Transverse colon (tissue), 4 donors: ENCODE measurements at places on chromosomes 7 and 10. TPM values are rescaled to one million over a fixed set of nuclear protein-coding genes. Genes with fewer than 3 reads are reported as not detected.
A peak's percentile ranks its signal among the peaks of the same experiment; 100 is the strongest.

DNA sequence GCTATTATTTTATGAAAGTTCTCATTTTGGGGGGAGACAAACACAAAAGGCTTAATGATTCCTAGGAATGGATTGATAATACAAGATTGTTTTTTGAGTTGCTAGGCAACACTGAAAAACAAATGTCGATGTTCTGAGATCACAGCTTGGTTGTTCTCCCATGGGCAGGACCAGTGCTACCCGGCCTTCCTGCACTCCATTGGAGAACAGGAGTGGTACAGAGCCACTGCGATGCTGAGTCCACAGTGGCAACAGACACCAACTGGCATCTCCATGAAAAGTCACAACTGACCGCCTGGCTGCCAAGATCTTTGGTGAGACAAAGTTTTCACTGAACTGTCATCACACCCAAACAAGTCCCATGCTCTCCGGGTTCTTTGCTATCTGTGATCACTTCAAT lies 68.9 kb upstream of the NMT2 start:
- no peak overlapping the region for H3K4me3 ChIP-seq
- H3K4me1 ChIP-seq = no peaks in the 10 kb centered on the region
- no peaks in the 10 kb centered on the region for H3K27me3 ChIP-seq
- H3K27ac ChIP-seq = peak overlapping the region; percentile 8
- no peaks in the 10 kb centered on the region for H3K36me3 ChIP-seq

HYAL4 gene
- total RNA-seq = not detected

DNA sequence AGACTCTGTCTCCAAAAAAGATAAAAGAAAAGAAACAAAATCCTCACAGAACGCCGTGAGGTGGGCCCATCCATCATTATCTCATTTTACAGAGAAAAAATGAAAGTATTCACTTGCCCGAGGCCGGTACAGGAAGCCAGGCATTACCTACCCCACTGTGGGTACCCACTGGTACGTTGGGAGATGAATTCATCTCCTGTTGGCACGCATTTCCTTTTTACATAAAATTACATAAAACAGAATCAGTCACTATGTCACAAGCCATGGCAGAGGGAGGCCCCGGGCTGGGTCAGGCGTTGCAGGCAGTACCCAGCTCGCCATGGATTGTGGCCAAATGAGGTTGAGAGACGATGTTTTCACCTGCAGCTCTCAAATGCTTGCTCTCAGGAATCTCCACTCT lies 38.6 kb upstream of the TNRC18 start:
- no peak overlapping the region for H3K27ac ChIP-seq
- no peak for DNase-seq
- no peaks in the 10 kb centered on the region for H3K27me3 ChIP-seq

PRSS37 gene
- not detected for total RNA-seq

DNA sequence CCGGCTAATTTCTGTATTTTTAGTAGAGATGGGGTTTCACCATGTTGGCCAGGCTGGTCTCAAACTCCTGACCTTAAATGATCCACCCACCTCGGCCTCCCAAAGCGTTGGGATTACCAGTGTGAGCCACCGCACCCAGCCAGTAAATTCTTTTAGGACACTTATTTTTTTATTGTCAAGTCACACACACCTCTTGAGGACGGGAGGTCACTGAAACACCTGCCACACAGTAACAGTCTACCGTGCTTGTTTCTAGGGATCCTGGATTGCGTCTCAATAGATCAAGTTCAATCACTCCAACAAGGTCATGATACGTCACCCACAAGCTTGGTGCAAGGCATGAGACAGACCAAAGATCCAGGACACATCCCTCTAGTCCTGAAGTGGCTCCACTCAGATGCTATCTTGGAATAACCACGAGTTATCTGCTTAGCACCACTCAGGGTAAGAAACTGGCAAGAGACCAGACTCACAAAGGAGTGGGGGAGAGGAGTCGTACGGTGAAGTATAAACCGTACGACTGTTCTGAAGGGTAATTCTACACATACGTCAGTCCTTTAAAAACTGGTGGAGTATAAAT lies 58.9 kb upstream of the NCAPG2 start:
- no peaks in the 10 kb centered on the region for H3K27me3 ChIP-seq
- DNase-seq = peak; percentile 46
- peaks cover 7% of the 10 kb centered on the region for H3K4me1 ChIP-seq
- peaks cover 16% of the 10 kb centered on the region for H3K36me3 ChIP-seq

DNA sequence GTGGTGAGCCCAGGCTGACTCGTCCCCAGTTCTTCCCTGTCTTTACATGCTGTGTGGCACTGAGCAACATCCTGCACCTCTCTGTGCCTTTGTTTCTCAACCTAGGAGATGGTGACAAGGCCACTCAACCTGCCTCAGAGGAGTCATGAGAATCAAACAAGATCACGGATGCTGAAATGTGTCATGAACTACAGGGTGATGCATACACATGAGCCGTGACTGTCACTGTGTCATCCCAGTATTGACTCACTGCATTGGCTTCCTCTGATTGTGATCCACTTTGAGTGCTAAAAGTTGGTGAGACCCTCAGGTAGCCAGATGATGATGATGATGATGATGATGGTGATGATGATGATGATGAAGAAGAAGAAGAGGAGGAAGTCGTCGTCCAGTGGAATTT lies 11.5 kb downstream of the C10orf71 start:
- DNase-seq = no peak
- no peaks in the 10 kb centered on the region for H3K36me3 ChIP-seq
- no peak overlapping the region for H3K4me3 ChIP-seq
- H3K27me3 ChIP-seq = no peaks in the 10 kb centered on the region

GRCh38 chr10:86976362-86977056 lies 8.2 kb downstream of the ADIRF start:
- H3K27ac ChIP-seq = no peak overlapping the region
- no peaks in the 10 kb centered on the region for H3K27me3 ChIP-seq
- no peak for DNase-seq

DNA sequence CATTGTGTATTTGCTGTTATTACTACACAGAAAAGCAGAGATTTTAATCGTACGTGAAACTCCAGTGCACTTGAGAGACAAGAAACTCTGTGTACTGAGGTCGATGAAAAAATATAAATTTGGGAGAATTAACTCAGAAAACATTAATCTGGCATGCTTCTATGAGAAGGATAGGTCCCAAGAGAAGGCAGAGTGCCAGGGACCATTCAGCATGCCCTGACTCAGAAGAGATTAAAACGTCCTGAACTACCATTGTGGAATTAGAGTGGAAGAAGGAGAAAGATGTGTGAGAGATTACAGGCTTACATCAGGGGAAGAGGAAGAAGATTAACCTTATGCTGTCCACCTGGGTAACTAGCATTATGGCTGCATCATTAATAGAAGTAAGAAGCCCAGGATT lies 72.4 kb downstream of the REEP3 start:
- H3K27me3 ChIP-seq = no peaks in the 10 kb centered on the region
- no peak overlapping the region for H3K4me3 ChIP-seq
- peaks cover 15% of the 10 kb centered on the region for H3K4me1 ChIP-seq
- no peak overlapping the region for H3K27ac ChIP-seq
- peaks cover 8% of the 10 kb centered on the region for H3K36me3 ChIP-seq

GRCh38 chr7:115838829-115839228 lies 191.7 kb downstream of the TFEC start:
- H3K36me3 ChIP-seq = no peaks in the 10 kb centered on the region
- H3K4me1 ChIP-seq = no peaks in the 10 kb centered on the region
- H3K27me3 ChIP-seq = no peaks in the 10 kb centered on the region
- H3K27ac ChIP-seq = no peak overlapping the region

DNA sequence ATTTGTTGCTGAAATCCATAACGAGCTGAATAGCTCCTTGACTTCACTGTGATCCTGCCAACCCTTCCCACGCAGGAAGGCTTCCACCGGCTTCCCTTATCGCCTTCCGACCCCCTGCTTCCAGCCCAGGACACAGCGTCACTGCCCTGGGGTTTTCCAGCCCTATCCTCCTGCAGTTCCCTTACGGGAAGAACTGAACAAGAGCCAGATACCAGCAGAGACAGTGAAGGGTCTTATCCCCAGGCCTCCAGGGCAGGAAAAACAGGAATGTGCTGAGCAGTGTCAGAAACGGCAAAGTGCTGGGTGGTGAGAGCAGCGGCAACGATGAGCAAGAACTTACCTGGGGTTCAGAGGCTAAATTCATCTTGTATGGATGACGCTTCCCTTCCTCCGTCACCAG lies 22.4 kb downstream of the PDLIM1 start:
- peak overlapping the region; percentile 87 for H3K27ac ChIP-seq
- DNase-seq = no peak
- no peaks in the 10 kb centered on the region for H3K27me3 ChIP-seq
- H3K36me3 ChIP-seq = no peaks in the 10 kb centered on the region
- H3K4me1 ChIP-seq = peaks cover 32% of the 10 kb centered on the region
- H3K4me3 ChIP-seq = no peak overlapping the region

FKBP6 gene
- total RNA-seq = not detected

DNA sequence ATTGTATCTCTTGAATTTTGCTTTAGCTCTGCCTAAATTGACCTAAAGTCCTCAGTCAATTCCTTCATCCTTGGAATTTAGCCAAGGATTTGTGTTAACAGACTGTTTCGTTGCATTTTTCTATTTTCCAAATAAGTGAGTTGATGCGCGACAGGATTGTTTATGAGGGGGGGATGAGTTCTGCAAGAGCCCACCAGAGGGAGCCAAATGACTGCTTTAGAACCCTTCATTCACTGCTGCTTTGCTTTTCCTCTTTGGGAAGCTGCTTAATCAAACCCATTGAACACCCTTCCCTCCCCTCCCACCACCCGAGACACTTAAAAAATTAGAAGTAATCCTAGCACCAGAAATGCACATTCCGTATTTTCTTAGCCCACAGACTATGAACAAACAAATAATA lies 33.7 kb upstream of the PTF1A start:
- peak; percentile 27 for DNase-seq
- peaks cover 10% of the 10 kb centered on the region for H3K27me3 ChIP-seq
- H3K27ac ChIP-seq = no peak overlapping the region
- H3K4me1 ChIP-seq = no peaks in the 10 kb centered on the region

- H3K4me1 ChIP-seq = peaks cover 14% of the 10 kb centered on the region
- peak overlapping the region; percentile 97 for H3K27ac ChIP-seq
- H3K36me3 ChIP-seq = peaks cover 6% of the 10 kb centered on the region
- H3K4me3 ChIP-seq = peak overlapping the region; percentile 68
Measured at GRCh38 chr10:100997360-100998182, 2.0 kb upstream of the LZTS2 start.

DNA sequence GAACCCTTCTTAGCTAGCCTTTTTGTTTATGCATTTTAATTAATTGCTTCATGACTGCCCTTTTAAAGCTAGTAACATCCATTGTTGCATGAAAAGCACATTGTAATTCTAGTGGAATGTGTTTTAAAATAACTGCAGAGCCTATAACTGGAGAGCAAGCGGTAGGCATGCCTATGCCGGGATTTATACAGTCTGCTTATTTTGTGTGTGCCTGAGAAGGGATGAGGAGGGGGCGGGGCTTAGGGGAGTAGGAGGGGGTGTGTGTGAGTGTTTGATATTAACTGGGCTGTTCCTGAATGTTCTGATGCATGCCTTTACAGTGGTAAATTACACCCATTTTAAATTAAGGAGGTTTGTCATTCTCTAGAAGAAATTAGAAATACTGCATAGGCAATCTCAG lies 208.1 kb downstream of the TCF7L2 start:
- H3K4me1 ChIP-seq = no peaks in the 10 kb centered on the region
- H3K27ac ChIP-seq = no peak overlapping the region
- no peaks in the 10 kb centered on the region for H3K27me3 ChIP-seq
- no peak for DNase-seq
- no peaks in the 10 kb centered on the region for H3K36me3 ChIP-seq

- no peak for DNase-seq
- no peaks in the 10 kb centered on the region for H3K4me1 ChIP-seq
- no peaks in the 10 kb centered on the region for H3K27me3 ChIP-seq
- H3K36me3 ChIP-seq = no peaks in the 10 kb centered on the region
- no peak overlapping the region for H3K27ac ChIP-seq
Measured at GRCh38 chr7:125126376-125126775, 196.8 kb upstream of the POT1 start.

DNA sequence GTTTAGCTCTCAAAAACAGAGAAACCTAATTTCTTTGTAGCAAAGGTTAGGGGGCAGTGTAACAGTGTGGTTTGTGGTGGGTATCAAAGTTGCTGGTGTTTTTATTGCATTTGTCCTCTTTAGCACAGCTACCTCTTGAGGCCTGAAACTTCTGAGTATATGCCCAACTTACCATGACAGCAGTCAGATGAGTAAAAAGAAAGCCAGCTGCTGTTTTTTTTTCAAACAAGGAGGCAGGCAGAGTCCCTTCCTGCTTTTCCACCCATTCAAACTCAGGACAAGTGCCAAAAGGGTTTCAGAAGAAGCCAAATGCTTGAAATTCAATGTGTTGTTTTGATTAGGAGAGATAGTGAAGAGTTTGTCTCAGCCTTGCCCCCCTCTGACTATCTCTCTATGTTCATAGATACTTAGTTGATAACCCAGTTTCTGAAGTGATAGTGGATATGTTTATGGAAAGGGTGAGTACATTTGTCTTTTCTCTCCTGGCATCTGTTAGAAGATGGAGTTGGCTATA lies 23.1 kb downstream of the GBF1 start:
- no peaks in the 10 kb centered on the region for H3K27me3 ChIP-seq
- peaks cover 7% of the 10 kb centered on the region for H3K4me1 ChIP-seq
- H3K36me3 ChIP-seq = no peaks in the 10 kb centered on the region
- DNase-seq = no peak
- no peak overlapping the region for H3K4me3 ChIP-seq
- H3K27ac ChIP-seq = no peak overlapping the region

GRCh38 chr7:40579401-40579800 lies 444.6 kb downstream of the SUGCT start:
- H3K27me3 ChIP-seq = no peaks in the 10 kb centered on the region
- DNase-seq = no peak
- no peaks in the 10 kb centered on the region for H3K36me3 ChIP-seq
- H3K27ac ChIP-seq = no peak overlapping the region
- no peaks in the 10 kb centered on the region for H3K4me1 ChIP-seq
- H3K4me3 ChIP-seq = no peak overlapping the region

GRCh38 chr10:67043041-67043440 lies 117.2 kb downstream of the LRRTM3 start:
- no peaks in the 10 kb centered on the region for H3K36me3 ChIP-seq
- no peak overlapping the region for H3K4me3 ChIP-seq
- no peak for DNase-seq
- H3K27me3 ChIP-seq = no peaks in the 10 kb centered on the region
- no peak overlapping the region for H3K27ac ChIP-seq

GRCh38 chr10:31362023-31362641 lies 43.1 kb downstream of the ZEB1 start:
- peaks cover 31% of the 10 kb centered on the region for H3K4me1 ChIP-seq
- no peak overlapping the region for H3K4me3 ChIP-seq
- H3K27ac ChIP-seq = no peak overlapping the region
- H3K27me3 ChIP-seq = no peaks in the 10 kb centered on the region
